Activated CD4-positive, CD25-positive, alpha-beta regulatory T cell (primary cell): ENCODE measurements at places on chromosomes 1 and 21.

GRCh38 chr1:182299728-182300616 is 91.6 kb downstream of the GLUL start:
- DNase-seq, result no peak

DNA sequence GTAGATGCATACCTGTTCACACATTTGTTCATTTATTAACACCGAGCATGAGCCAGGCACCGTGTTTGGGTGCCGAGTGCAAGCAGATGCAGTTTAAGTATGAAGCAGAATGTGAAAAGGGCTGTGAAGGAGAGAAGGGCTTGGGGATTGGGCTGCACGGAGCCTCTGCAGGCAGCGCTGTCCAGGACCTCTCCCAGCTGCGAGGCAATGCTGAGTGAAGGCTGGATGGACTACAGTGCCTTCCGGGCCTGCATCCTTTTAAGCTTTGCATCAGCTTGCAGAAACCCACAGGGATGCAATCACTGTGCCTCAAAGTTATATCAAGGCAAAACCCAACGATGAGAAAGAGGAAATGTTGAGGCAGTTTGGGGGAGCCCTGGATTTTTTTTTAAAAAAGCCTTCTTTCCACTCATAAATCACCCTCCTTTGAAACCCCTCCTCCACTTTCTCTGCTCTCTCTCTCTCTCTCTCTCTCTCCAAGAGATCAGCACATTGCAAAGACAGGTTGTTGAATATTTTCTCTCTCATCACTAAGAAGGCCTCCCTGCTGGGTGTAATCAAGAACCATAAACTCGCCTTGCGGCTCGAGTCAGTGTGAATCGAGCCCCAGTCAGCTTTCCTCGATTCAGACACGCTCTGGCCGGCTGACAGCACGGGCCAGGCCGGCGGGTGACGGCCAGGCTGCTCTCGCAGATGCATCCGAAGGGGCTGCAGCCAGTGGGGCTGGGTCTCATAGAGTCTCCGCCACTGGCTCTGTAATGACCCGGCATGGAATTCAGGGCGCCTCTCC is 89.2 kb upstream of the POU3F1 start:
- no peak for DNase-seq

DNA sequence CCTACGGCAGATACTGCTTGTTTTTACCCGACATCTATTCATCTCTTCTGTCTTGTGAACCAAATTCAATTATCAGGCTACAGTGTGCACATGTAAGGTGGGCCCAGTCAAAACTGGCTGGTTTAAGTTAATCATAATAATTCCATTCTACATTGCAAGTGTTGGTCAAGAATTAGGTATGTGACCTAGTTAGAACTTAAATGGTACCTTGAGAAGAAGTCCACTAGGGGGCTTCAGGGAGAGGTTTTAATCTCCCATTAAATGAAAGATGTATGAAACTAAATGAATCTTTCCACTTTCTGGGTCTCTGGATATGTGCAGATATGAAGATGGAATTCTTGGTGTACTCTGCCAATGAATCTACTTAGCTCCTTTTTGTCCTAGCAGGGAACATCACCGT is 187.1 kb downstream of the CDC42BPA start:
- DNase-seq, result no peak

DNA sequence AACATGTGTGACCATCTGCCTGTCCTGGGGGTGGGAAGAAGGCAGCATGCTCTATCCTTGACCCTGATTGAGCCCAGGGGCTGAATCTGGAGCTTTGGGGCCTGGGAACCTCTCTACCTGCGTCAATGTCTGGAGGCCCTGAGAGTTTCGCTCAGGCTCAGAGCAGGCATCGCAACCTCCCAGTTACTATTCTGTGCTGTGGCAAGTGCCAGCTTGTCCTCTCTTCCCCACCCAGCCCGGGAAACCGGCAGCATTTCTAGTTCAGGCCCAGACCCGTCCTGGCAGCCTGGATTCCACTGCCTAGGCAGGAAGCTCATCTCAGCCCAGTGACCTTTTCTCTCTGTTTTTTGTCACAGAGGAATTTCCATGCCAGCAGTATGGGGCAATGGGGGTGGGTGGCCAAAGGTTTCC is 10.0 kb upstream of the IRF6 start:
- DNase-seq, result no peak

DNA sequence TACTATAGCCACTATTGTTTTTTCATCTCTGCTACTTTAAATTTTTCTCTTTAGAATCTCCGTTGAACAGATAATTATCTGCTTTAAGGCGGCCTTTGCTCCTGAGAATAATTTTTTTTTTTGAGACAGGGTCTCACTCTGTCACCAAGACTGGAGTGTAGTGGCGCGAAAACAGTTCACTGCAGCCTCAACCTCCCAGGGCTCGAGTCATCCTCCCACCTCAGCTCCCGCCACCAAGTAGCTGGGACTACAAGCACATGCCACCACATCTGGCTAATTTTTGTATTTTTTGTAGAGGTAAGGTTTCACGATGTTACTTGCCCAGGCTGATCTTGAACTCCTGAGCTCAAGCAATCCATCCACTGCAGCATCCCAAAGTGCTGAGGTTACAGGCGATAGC is 28.6 kb downstream of the TRIT1 start:
- DNase-seq, result no peak
